ENCODE measurements at places on chromosomes 6 and 20. TPM values are rescaled to one million over a fixed set of nuclear protein-coding genes. Genes with fewer than 3 reads are reported as not detected.

CDKN1A gene
- total RNA-seq, result 107 TPM

PKHD1 gene
- not detected for total RNA-seq

DNA sequence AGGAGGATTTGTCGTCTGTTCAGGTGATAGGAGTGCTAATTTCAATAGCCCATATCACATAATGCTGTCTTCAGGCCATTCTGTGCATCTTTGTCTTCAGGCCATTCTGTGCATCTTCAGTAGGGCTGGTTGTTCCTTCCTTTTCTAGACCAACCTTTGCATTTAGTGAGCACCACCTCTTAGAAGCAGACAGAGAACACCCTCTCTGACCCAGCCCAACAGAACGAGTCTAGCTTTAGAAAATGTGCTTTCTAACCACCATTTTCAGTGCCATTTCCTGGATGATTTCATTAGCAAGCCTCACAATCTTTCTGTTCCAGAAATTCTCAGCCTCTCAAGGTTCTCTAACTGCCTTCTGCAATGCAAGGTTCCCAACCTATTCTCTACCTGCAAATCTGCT, 215.3 kb upstream of the KCNQ5 start:
- DNase-seq, result no peak

- no peak for DNase-seq
Measured at GRCh38 chr20:4084096-4084495, 68.7 kb upstream of the RNF24 start.

- peak; percentile 28 for DNase-seq
Measured at GRCh38 chr6:144262470-144263369, 22.4 kb upstream of the UTRN start.

DNA sequence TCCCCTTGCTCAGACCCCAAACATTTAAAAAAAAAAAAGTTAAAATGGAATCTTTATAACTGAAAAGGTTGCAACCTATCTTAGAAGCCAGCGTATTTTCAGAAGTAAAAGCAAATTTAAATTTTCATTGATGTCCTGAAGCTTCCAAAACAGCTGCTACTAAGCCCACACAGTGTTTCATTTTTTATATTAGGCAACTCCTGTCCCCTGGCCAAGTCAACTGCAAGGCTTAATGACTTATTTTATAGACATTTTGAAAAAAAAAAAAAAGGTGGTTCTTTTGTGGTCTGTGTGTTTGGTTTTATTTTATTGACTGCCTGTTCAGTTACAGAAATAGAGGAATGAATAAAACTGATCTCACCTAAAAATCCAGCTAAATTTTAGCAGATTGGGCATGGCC, 13.0 kb downstream of the CFAP61 start:
- no peak for DNase-seq

DNA sequence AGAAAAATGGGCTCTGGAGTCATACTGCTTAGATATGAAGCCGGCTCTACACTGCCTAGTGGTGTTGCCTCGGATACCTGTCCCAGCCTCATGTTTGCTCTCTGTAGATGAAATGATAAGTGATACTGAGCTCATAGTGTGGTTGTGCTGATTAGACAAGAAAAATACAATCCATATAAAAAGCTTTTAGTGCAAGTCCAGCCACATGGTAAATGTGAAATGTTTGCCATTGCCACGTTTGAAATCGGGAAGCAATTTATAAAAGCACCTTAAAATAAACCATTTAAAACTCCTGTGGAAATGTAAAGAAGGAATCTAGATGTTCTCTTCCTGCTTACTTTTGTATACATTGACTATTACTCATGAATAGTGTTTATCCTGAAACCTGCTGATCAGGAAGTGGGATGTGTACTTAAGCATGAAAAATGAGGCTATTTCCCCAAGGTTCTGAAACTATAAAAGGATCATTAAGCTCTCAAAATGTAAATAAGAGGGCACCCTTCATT, 13.1 kb upstream of the PBOV1 start:
- DNase-seq, result no peak

DNA sequence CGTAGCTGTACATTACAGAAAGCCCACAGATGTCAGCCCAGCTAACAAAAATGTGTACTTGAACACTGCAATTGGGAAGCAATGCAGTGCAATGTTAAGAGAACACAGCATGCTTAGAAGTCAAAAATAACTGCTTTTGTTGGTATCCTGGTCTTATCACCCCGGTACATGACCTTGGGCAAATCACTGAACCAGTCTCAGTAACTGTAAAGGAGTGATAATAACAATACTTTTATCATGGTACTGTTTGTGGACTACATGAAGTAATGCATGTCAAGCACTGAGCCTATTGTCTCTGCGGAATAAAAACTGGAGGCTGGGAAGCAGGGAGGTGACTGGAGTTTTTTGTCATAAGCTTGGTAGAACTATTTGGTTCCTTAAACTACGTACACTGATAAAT, 44.7 kb upstream of the SPDEF start:
- DNase-seq, result no peak
